Activated naive CD4-positive, alpha-beta T cell treated with anti-CD3 and anti-CD28 coated beads, Interleukin-2, amount 50 U/mL, for 16 hours (primary cell): ENCODE measurements at places on chromosomes 5 and 9.

DNA sequence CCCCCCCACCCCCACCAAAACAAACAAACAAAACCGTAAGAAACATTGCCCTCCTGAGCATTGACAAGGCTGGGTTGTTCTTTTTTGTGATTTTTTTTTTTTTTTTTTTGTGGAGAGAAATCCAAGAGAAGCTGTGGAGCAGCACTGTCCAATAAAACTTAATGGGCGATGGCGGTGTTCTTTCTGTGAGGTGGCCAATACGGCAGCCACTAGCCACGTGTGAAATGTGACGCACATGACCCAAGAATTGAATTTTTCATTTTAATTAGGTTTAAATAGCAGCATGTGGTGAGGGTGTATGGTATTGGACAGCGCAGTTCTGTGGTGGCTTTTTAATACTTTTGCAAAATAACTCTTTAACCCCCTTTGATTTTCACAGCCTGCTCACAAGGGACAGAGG, 251.1 kb downstream of the PDZD2 start:
- no peak for DNase-seq

- no peak for DNase-seq
Measured at GRCh38 chr9:128787659-128788058, 606 bp downstream of the TBC1D13 start.

- no peak for DNase-seq
Measured at GRCh38 chr9:127538849-127539258, 73.2 kb upstream of the STXBP1 start.

GRCh38 chr9:130421802-130422276, 22.9 kb upstream of the ASS1 start:
- DNase-seq: no peak

DNA sequence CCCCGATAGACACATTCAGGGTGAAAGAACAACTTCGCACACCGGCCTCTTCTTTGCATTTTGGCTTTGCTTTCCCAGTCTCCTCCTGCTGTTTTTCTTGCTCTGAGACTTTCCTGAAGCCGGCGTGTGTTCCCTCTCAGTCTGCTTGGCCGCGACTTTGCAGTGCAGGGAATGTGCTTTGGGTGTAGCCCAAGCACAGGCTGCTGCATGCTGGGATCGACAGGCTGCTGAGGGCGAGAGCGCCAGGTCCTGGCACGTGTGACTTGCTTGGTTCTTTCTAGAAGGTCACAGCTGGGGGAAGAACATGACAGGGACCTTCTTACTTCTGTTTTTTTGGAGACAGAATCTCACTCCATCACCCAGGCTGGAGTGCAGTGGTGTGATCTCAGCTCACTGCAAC, 40.6 kb downstream of the TENT4A start:
- DNase-seq: no peak

DNA sequence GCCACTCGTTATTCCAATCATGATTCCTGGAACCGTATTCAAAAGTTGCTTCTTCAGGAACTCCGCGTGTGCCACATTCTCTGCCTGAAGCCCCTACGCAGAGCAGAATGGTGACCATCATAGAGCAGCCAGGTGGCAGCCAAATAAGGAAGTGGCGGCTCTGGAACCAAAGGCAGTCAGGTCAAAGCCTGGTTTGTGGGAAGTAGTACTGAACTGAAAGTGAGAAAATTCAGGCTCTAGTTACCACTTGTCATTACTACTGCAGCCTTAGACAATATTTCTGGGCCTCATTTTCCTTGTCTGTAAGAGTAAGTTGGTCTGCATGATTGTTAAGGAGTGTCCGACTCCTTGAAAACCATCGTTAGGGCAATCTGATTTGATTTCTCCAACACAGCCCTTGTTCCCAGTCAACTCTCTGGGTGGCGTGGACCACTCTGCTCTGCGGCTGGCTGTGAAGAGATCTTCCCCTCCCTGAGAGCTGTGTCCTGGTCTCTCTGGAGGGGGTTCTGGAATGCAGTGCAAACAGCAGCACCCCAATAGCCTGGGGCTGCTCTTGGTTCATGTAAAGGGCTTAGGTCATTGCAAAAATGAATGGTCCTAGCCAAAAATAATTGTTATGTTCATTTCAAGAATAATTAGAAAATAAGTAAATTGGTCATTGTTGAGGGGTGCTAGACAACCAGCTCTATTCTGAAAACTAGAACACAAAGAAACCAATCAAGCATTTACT, 102.4 kb downstream of the MED27 start:
- DNase-seq: no peak

GRCh38 chr5:98602534-98603112, 170.8 kb upstream of the RGMB start:
- DNase-seq: no peak

DNA sequence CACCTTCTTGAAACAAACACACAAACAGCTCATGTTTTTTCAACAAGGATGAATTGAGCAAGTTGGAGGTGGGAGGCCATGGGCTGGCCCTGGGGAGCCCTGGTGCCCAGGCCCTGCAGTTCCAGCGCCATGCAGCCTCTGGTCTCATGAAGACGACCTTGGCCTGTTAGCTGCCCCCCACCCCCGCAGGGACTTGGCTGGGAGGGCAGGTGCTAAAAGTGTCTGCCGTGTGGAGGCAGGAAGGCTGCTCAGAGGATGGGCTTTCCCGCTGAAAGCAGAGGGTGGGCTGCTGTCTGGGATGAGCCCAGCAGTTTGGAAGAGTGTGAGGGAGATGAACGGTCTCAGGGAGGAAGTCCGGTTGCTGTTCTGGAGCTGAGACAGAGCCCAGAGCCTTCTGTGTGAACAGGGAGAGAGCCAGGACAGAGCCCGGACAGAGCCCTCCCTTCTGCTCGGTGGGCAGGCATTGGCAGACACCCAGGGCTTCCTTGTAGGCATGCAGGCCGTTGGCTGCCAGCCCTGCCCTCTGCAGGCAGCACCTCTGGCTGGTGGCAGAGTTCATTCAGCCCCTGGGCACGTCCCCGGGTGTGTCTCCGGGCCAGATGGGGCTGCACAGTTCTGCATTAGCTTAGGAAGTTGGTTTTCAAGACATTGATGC, 18.7 kb downstream of the ROPN1L start:
- no peak for DNase-seq

- no peak for DNase-seq
Measured at GRCh38 chr9:127565231-127565630, 46.8 kb upstream of the STXBP1 start.

- DNase-seq: no peak
Measured at GRCh38 chr9:33677961-33678360, 117.4 kb upstream of the PRSS3 start.

DNA sequence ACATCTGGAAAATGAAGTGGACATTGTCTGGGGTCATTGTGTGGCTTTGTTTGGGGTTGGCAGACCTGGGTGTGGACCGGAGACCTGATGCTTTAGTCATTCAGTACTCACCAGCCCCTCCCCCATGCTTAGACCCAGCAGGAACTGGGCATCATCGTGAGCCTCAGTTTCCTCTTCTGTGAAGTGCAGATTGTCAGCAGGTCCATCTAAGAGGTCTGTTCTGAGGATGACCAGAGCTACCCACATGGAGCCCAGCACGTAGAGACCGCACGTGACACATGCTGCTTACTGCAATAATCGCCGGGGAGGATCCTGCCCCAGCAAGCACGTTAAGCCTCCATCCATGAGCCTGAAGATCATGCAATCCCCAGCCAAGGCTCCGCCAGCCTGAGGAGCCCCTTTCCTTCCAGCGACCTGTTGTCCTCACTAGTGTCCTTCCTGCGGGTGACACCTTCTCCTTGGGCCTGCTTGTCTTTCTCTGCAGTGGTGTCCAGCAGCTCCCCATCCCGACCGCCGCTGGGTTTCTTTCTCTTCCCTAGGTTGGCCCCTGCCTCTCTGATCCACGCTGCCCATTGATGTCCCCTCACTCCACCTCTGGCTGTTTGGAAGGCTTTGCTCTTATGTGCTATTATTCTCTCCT, 26.7 kb upstream of the IRX4 start:
- DNase-seq: no peak

DNA sequence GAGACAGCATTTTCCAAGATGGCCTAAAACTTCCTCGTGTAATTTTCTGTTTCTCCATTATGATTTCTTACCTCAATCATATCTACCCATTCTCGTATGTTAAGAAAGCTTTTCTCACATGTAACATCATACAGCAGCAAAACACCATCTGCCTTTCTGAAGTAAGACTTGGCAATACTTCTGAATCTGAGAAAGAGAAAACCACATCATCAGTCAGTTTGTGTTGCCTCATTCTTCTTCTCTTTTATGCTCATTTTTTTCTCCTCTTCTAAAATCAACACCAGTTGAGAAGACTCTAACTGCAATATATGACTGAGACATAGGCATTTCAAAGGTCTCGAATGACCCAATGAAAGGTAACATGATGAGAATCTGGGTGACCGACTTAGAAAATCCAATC, 66.0 kb downstream of the RASEF start:
- DNase-seq: no peak

DNA sequence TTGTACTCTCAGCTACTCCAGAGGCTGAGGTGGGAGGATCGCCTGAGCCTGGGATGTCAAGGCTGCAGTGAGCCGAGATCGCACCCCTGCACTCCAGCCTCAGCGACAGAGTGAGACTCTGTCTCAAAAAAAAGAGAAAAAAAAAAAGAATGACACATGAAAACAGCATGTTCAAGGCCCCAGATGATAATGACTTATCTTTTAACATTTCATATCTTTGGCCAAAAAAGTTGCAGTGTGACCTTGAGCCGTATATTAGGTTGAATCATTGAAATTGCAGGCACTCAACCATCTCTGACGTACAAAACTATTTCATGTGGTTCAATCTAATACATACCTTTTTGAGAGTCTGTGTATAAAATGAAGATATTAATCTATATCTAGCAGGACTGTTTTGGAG, 79.1 kb upstream of the CPEB4 start:
- no peak for DNase-seq

GRCh38 chr5:89350684-89351083, 467.7 kb upstream of the MEF2C start:
- no peak for DNase-seq

GRCh38 chr5:73152411-73153388, 20.3 kb upstream of the TMEM174 start:
- DNase-seq: no peak

DNA sequence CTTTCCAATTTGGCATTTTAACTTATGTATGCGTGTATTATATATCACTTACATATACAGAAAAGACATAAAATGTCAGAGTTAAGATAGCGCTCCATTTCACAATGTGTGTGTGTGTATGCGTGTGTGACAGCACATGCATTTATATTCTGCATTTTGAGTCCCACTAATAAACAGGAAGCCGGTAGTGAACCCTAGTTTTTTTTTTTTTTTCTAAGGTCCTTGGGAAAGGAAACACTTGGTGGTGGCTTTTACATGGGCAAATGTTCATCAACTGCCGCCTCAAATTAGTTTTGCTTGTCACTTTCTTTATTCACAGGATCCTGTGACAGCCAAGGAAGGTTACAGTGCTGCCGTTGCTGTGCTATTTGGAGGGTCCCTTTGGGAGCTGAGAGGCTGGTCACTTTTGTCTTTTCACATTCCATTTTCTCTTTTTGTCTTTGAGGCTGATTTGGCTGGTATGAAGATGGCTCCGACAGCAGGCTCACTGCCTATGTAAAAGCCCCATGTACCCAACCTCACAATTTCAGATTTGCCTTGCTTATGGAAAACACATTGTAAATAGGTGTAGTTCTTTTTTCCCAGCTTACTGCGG, 298.9 kb downstream of the CSNK1G3 start:
- DNase-seq: no peak

DNA sequence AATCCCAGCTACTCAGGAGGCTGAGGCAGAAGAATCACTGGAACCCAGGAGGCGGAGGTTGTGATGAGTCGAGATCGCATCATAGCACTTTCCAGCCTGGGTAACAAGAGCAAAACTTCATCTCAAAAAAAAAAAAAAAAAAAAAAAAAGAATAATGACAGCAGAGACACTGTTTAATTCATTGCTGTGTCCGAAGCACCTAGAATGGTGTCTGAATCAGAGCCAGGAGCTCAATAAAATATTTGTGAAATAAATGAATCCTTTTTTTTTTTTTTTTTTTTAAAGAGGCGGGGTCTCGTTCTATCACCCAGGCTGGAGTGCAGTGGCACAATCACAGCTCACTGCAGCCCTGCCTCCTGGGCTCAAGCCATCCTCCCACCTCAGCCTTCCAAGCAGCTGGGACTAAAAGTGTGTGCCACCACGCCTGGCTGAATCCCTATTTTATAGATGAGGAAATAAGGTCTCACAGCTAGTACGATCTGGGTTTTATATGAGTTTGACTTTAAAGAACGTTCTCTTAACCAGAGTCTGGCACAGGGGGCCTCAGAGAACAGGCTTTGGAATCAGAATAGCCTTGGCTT, 47.8 kb downstream of the THOC3 start:
- no peak for DNase-seq

DNA sequence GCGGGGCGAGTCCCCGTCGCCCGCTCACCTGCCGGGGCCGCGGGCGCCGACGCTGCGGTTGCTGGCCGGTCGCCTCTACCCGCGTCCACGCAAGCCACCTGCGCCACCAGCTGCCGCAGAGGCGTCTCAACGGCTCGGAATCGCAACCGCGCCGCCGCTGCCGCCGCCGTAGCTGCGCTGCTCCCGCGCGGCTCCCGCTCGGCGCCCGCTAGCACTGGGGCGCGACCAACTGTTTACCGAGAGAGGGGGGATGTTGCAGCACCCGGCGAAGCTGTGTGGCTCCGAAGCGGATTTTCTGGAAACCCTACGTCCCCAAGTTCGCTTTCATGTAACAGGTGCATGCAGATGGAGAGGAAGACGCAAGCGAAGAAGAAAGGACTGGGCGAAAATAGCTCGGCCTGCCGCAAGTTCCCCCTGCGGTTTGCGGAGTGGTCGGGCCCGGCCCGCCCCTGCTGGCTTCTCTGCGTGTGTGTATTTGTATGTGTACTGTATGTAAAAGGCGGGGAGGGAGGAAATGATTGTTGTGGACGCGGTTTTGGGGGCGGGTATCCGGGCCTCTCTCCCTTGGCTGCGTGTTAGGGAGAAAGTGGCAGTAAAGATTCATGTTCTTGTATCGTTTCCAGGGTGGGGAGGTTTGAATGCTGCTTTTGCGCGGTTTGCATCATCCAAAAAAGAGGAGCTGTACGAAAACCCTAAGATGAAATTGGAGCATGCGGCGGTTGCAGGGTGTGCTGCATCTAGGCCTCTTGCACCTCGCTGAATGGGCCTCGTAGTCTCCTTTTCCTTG, at the start of gene PSIP1:
PSIP1 (minus strand) TSS at position 182 of the 787 bp plus-strand sequence. CDS start 782 bp downstream, outside the sequence.
- peak; percentile 84 for DNase-seq

- DNase-seq: no peak
Measured at GRCh38 chr9:91515074-91515687, 91.5 kb upstream of the NFIL3 start.

DNA sequence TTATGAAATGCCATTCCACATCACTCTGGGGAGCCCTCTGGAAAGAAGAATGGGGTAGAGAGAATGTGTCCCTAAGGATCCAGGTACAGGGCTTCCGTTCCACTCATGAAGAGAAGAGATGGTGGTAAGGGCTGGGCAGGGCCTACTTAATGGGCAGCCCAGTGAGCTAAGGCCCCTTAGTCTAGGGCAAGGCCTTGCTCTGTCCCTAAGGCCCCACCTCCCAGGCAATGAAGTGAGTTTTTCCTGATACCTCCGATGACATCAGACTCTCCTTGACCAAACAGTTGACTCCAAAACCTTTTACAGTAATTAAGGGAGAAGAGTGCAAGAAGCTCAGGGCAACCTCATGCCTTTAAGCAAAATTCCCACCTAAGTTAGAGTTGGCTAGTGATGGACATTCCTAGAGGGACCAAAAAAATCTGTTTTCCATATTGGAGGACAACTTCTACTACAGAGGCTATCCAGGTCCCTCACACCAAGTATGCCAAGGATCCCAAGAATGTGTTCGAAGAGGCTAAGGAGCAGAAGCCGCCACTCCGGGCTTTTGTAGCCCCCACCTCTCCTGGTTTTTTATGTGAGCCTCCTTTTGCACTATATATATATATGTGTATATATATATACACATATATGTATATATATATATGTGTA, 5.9 kb downstream of the KLF9 start:
- DNase-seq: no peak

- DNase-seq: no peak
Measured at GRCh38 chr9:93191354-93191660, 7.4 kb downstream of the WNK2 start.
